ENCODE measurements at places on chromosomes 12 and 14.

- DNase-seq: no peak
Observed at GRCh38 chr12:108310489-108310888, 28.6 kb downstream of the CMKLR1 start.

DNA sequence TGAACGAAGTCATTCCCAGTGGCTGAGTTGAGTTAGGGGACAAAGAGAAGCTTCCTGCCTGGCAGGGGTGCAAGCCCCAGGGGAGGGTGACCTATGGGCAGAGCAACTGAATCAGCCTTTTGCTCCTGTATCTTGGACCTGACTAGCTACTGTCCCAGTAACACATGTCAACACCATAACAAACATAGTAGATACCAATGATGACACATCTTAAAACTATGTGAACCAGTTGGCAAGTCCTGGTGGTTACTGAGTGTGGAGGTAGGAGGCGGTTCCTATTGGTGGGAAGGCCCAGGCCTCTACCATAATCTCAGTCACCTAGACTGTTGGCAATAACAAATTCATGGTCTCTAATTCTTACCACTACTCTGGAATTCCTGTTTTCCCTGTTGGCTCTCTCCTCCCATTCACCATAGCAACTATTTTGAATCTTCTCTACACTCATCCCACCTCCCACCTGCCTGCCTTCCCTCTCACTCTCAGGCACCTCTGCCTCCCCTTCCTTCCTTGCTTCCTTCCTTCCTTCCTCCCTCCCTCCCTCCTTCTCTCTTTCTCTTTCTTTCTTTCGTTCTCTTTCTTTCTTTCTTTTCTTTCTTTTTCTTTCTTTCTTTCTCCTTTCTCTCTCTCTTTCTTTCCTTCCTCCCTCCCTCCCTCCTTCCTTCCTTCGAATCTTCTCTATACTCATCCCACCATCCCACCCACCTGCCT is 8.1 kb upstream of the P2RX7 start:
- no peak for DNase-seq

DNA sequence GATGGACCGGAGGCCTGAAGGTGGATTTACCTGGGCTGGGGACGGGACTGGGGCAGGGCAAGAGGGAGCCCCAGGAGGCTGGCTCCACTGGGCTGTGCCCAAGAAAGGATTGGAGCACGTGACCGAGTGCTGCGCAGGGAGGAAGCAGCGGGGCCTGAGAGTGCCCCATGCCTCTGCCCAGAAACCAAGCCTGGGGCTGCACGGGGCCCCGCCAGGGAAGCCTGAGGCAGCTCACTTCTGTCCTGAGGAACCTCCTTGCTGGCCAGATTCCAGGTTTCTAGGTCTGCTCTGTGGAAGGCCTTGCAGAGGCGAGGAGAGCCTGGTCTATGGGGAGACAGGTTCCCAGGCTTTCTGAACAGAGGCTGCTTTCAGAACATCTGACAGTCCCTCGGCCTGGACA is 10.4 kb downstream of the NGB start:
- no peak for DNase-seq

GRCh38 chr12:11714626-11715025 is 65.2 kb downstream of the ETV6 start:
- no peak for DNase-seq

- DNase-seq: no peak
Observed at GRCh38 chr14:105317546-105317945, 3.0 kb downstream of the PACS2 start.

DNA sequence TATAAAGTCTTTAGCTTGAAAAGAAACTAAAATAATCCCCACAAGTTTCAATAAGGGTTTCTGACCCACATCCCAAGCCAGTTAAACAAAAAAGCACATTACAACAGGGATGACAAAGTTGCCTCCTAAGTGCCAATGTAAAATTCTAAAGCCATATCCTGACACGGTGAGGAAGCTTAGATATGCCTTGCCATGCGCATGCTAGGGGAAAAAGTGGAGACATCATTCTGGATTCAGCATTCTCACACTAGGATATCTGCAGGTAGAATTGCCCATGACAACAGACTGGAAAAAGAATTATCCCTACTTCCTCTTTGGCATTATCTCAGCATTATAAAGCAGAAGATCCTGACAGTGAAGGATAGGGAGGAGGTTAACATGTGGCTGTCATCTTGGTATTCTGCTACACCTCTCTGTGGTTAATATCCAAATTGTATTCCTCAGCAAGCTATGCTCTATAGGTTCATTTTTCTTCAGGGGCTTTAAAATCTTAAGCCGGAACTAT is 4.9 kb downstream of the DUSP6 start:
- no peak for DNase-seq

DNA sequence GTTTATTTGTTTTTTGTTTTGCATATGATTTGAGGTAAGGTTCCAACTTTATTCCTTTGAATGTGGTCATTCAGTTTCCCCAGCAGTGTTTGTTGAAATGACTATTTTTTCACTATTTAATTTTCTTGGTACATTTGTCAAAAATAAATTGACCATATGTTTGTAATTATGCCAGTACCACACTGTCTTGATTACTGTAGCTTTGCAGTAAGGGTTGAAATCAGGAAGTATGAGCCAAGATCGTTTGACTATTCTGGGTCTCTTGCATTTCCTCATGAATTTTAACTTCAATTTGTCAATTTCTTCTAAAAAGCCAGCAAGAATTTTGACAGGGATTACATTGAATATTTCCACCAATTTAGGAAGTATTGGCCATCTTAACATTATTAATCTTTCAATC is 199.3 kb upstream of the PPFIA2 start:
- DNase-seq: no peak

DNA sequence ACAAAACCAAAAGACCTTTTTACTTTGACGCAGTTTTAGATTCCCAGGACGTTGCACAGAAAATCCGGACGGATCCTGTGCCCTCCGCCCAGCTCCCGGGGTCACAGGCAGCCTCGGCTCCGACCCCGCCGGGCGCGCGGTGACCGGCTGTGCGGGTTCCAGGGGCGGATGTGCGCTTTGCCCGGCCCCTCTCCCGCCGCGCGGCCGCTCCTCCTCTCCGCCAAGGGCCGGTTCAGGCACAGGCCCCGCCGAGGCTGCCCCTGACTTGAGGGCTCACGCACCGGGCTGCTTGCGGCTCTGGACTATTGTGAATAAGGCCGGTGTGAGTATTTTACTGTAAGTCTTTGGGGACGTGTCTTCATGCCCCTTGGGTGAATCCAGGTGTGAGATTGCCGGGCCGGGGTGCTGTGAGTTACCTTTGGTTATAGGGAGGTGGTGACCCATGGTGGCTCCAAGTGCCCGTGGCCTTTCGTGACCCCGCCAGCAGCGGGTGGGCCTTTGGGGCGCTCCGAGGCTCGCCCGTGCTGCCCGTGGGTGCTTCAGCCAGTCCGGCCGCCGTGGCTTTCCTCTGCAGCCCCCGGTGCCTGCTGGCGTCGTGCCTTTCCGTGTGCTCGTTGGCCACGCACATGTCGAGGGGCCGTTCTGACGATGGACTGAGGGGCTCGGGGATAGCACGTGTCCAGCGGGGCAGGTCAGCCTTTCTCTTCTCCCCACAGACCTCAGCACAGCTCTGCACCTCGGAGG is 45.9 kb downstream of the NOC4L start:
- DNase-seq: no peak

DNA sequence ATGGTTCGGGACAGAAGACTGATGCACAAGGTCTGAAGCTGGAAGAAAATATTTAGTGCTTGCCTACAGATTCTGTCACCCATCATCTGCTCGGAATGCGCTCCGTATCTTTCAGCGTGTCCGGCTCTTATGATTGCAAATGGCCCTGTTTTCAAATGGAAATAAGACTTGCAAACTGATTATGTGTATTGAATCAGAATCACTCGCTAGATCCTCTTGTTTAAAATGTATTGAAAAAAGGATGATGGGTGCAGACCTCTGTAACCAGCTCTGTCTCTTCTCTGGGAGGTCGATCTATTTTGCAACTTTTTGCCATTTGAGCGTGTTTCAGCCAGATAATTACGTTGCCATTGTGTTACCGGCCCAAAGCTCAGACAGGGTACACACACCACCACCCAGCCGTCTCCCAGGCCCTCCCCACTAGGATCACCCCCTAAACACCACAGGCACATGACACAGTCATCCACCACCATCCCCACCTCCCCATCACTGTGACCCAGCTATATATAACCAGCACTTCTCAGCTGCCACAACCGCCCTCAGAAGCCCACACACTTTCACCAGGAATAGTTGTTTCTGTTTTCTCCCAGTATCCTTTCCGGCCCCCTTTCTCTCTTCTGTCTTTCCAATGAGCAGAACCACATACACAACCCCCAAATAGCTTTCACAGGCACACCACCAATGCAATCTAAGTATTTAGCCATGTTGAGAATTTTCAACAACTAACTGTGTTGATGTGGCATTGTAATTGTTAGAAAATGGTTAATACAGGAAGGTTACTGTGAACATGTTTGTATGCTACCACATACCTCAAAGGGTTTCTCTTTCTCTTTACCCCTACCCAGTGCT is 10.7 kb downstream of the NKX2-1 start:
- no peak for DNase-seq

- no peak for DNase-seq
Observed at GRCh38 chr12:1517734-1518525, 76.5 kb downstream of the FBXL14 start.

GRCh38 chr14:68986926-68987652 is 8.0 kb upstream of the ACTN1 start:
- no peak for DNase-seq

DNA sequence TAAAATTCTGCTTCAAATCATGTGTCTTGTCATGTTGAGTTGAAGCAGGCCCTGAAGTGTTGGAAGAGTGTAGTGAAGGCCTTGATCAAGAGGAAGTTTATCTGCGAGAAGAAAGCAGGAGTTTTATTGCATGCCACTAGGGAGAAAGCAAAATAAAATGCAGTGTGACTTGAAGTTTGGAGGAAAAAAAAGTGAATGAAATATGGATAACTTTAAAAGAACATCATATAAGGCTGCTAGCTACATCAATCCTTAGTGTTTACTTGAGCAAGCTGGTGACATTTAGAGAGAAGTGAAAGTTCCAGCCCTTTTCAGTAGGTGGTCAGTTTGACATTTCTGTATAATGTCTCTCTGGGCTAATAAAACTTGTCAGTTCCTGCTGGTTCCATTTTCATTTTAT is 841.1 kb downstream of the TMTC2 start:
- DNase-seq: no peak

DNA sequence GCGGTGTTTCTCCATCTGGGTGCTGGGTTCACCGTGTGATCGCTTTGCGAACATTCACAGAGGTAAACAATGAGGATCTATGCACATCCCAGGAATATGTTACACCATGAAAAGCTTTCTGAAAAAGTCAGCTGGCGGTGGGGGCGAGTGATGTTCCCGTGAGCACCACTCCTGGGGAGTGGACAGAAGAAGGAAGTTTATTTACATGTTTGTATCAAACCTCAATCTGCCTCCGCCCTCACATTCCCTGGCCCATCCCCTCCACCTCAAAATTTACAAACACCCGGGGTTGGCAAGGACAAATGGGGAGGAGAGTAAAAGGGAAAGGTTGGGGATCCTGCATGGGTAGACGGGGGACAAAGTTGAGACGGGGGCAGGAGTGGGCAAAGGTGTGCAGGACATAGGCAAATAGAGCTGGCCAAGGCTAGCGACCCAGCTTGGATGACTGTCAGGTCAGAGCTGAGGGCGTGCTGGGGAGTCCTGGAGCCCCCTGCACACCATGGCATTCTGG is 6.9 kb downstream of the TNFRSF1A start:
- DNase-seq: no peak

DNA sequence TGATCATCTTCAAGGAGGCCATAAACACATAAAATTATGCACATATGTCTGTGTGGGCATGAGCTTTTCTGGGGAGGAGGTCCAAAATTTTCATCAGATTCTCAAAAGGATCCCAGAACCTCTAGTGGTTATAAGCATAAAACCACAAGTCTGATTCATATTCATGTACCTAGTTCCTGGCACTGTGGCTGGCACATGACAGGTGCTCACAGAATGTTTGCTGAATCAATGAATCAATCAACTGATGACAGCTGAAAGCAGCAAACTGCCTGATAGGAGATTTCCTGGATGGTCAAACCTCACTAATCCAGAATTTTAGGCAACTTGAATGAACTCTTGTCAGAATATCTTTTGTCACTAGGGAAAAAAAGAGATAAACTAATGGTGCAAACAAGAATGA is 13.5 kb upstream of the CMKLR1 start:
- no peak for DNase-seq

GRCh38 chr12:131959641-131960589 is 10.2 kb downstream of the EP400 start:
- no peak for DNase-seq

DNA sequence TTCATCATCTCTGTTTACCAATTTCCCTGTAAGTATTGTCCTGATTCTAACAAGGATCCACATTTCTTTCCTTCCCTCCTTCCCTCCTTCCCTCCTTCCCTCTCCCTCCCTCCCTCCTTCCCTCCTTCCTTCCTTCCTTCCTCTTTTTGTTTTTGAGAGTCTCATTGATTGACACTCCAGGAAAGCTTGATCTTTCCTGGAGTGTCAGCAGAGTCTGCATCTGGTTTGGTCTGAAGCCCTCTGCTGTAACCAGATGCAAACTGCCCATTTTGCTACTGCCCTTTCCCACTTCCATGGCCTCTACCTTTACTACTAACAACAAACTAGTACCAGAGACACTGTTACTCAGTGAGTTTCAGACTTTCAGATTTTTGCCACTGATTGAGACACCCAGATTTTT is 14.4 kb upstream of the OR6C65 start:
- no peak for DNase-seq

DNA sequence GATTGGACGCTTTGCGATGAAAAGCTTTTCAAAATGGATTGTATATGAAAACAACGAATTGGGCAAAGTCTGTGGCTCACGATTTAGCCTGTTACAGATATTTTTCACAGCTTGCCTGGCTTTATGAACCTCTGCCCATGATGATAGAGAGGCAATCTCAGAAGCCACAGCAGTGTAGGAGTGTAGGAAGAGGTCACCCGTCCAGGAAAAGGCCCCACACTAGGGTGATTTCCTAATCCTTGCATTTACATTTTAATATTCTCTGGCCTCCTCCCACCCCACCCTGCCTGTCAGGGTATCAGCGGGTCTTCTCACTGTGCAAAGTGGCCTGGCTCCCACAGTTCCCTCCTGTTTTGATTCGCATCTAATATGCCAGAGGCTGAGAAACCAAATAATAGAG is 81.8 kb upstream of the FOXN3 start:
- no peak for DNase-seq

DNA sequence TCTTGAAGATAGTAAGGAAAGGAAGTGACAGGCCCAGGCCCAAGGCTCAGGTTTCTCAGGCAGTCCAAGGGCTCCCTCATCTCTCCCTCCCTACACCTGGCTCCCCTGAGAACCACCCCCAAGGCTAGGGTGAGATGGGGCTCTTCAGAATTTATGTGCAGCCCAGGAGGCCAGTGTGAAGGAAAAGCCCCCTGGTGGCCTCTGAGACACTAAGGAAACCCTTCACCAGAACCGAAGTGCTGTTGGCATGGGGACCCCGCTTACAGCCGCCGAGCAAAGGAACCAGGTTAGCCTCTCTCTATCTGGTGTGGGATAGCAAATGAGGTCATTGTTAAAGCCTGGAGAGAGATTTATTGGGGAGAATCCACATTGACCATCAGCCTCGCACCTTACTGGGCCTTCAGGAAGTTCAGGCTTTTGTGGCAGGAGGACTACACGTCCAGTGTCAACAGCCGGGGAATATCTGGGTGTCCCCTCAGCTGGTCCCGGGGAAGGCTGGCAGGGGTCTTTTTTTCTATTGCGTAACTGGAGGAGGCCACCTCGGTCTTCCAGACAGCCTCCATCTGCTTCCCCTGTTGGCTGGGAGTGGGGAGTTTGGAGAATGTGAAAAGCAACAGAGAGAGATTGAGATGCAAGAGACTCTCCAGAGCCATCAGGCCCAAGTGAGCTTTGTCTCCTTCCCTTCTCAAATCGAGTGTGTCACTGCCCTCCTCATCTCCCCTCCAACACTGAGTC is 18.1 kb downstream of the FAM186B start:
- no peak for DNase-seq

Data from brain pericyte (primary cell).